ENCODE measurements at places on chromosomes 13 and 19.

DNA sequence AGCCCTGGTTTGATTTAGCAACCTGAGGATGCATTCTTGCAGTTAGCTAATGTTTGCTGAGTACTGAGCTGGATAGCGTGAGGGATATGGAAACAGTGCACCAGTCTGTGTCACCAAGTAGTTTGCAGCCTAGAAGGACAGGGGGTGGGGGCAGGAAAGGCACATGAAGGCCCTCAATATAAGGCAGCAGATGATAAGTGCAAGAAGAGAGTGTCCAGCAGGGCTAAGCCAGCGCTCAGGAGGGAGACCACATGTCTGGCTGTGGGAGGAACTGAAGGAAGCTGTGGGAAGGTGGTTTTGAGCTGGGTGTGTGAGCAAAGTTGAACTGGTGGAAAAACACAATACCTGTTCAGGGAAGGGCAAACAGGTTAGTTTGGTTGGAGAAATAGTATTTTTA lies 1.7 kb downstream of the CXCL17 start:
- no peak for DNase-seq

GRCh38 chr13:27827646-27828045 lies 35.4 kb downstream of the GSX1 start:
- no peak for DNase-seq

DNA sequence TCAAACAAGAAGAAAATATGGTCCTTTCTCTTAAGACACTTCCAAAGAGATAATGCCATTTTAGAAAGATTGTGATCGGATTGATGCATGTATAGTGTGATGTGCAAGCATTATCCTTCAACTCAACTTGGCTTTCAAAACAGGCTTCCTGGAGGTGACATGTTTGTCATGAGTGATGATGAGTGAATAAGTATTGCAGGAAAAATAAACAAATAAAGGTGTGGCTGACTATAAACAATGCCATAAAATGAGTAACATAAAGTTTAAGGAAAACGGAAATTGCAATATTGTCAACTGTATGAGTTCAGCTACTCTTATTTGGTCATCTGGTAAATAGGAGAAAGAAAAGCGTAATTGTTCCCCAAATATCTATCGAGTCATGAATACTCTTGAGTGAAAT lies 1283.7 kb downstream of the PCDH9 start:
- no peak for DNase-seq

DNA sequence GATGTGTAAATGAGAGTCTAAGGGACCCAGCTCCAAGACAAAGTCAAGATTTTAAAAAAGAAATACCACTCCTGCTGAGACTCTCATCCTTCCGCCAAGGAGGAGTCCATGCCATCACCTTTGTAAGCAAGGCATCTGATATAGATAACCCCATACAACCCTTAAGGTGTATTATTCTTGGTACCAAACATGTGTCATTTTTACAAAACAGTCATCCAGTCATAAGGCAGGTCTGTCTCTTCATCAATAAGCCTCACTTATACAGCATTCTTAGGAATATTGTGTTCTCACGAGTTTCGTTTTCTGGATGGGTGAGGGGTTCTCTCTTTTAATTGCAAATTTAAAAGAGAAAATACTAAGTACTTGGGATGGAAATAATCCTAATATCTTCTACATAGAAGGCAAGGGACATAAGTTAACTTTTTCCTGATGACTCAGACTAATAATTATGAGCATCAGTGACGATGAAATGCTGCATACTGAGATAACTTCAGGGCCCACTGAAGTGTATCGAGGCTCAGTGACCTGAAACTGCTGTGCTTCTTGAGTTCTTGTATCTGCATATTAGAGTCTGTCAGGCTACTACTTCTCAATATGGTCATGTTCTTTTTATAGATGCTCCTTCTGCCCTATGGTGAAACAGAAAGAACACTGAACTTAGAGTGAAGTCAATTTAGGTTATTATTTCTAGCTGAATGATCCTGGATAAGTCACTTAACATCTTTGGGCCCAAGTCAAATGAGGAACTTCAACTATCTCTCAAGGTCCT lies 166.6 kb downstream of the KLF12 start:
- no peak for DNase-seq

GRCh38 chr19:35206855-35207254 lies 21.7 kb downstream of the FAM187B start:
- DNase-seq = no peak

DNA sequence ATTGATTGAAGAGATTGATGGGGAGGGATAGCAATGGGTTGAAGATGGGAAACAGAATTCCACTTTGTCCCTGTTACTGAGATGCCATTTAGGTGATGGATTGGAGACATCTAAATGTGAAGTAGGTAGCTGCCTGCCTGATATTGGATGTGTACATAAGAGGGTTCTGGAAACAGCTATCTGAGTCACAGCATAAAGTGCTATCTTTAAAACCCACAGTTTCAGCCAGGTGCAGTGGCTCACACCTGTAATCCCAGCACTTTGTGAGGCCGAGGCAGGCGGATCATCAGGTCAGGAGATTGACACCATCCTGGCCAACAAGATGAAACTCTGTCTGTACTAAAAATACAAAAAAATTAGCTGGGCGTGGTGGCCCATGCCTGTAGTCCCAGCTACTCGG lies 72.6 kb downstream of the DNAJC3 start:
- DNase-seq = no peak

- no peak for DNase-seq
These were observed 5.0 kb upstream of the C19orf33 start for GRCh38 chr19:38298821-38299680.

- DNase-seq = no peak
These were observed 988.0 kb downstream of the PCDH17 start for GRCh38 chr13:58619396-58620113.

- no peak for DNase-seq
These were observed 1.8 kb downstream of the PCDH20 start for GRCh38 chr13:61413572-61414535.

GRCh38 chr19:21210037-21210621 lies 68.3 kb downstream of the ZNF431 start:
- DNase-seq = no peak

GRCh38 chr19:4816202-4816949 lies 15.1 kb downstream of the TICAM1 start:
- DNase-seq = no peak

DNA sequence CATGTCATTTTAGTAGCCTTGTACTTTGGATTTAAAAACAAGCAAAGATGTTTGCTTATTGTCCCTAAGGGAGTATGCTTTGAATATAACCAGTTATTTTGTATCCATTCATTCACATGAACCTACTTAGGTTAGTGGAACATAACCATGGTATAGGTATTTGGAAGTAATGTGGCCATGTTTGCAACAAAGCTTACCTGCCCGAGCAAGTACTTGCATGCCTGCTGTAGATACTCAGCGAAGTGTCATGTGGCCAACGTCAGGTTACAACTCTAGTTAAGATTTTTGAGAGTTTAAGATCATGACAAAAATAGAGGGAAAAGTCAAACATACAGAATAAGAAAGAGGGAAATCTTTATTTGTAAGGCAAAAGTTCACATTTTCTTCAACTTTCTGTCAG lies 57.2 kb downstream of the COG6 start:
- DNase-seq = no peak

DNA sequence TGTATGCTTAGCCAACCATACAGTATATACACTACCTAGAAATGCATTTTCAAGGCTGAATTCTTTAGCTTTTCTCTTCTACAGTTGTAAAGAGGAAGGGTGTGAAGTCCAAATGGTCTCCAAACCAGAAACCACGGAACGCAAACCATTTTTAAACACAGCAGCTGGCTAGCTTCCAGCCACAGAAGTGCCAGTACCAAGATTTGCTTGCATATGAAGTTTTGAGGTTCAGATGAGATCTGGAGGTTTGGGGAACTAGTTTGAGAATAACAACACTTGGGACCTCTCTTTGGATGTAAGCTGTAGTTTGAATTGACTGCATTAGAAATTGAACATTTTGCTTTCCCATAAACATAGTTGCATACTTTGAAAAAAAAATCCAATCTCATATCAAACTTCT lies 1243.5 kb downstream of the EFNB2 start:
- no peak for DNase-seq

- DNase-seq = no peak
These were observed 26.3 kb downstream of the TMEM255B start for GRCh38 chr13:113785051-113786010.

Measured in H1 (cell line).